NCI-H510A treated with DMSO at 0.1 percent for 48 hours (cell line): ENCODE measurements at places on chromosomes 1 and 21.

- no peak for DNase-seq
These were observed 4.4 kb downstream of the MAD2L2 start for GRCh38 chr1:11676386-11677103.

- DNase-seq, result no peak
These were observed 113.2 kb downstream of the LRRC53 start for GRCh38 chr1:74399249-74399648.

- DNase-seq, result no peak
These were observed 95.9 kb upstream of the RUNX1 start for GRCh38 chr21:35144978-35145377.

DNA sequence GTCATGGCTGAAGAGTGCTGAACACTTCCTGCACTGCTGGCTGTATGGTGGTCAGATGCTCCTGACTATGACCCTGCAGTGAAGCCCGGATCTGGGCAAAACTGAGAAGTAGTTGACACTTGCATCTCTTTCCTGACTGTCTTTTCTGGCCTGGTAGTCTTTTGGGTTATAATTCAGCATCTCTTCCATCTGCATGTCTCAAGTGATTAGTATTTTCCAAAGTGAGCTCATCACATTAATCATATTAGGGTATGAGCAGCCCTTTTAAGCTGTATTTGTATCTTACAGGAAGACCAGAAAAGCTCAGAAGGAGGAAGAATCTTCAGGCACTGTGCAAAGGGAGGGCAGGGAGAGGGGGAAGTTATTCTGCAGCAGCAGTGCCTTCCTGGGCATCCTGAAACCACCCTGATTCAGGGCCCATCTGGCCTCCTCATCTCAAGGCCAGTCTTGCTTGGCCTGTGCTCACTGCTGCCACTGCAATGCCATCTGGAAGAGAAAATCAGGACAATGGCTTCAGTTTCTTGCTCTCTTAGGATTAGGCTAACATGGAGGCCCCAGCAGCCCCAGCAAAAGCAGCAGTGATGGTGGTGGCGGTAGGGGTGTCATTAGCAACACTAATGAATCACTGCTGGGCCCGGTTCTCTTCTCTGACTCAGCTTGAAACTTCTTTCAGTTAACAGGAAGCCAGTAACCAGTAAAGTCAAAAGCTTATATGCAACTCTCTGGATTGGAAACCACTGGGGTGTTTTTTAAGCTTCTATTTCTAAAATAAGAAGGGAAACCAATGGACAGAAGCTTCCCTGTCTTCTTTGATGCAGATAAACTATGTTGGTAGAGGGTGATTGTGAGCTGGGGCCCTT lies 63.3 kb upstream of the WDR26 start:
- no peak for DNase-seq

GRCh38 chr1:19976317-19977003 lies 3.0 kb downstream of the PLA2G2A start:
- DNase-seq, result no peak

DNA sequence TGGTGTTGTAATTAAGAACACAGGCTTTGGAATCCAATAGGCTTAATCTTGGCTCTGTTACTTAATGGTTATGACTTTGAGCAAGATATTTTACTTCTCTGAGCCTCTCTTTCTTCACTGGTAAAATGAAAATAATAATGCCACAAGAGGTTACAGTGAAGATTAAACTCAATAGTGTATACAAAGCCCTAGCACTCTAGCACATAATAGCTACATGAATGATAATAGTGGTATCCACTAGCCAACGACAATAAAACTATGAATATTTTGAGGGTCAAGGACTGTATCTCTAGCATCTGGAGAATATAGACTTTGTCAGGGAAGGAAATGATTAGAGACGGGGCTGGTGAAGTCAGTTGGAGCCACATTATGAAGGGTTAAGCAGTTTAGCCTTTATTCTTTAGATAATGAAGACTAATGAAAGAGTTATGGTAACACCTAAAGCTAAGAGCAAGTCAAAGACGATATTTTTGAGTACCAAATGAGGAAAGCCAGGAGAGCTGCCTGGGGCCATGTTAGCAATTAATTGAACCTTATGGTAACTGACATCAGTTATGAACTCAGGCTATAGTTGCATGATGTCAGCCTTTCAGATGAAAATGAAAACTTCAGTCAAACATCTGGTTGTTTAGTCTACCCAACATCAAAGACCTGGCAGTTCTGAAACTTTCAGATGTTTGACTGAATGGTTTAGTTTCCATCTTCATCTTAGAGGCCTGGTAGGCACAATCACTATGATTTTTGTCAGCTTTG lies 32.8 kb upstream of the RNF11 start:
- no peak for DNase-seq

- no peak for DNase-seq
These were observed 24.4 kb downstream of the TBX15 start for GRCh38 chr1:118963456-118964430.

- DNase-seq, result no peak
These were observed 24.2 kb upstream of the CR2 start for GRCh38 chr1:207429963-207430362.

- no peak for DNase-seq
These were observed 726.5 kb upstream of the ADAMTS5 start for GRCh38 chr21:27693376-27693775.

DNA sequence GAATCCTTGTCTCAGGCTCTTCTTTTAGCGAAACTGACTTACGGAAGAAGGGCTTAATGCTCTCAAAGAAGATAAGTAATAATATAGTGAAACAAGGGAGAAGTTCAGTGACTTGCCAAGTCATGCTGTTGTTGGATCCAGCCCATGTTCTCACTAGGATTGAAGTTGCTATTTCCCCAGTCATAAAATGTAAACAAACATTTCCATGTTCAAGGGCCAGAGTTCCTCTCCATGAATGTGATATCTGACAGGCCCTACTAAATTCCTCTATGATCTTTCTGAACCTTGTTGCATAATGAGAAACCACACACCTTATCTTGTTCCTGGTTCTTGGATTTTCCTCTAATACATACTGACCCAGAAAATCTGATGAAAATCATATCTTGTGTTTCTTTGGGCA lies 876.5 kb upstream of the B3GALT2 start:
- no peak for DNase-seq

DNA sequence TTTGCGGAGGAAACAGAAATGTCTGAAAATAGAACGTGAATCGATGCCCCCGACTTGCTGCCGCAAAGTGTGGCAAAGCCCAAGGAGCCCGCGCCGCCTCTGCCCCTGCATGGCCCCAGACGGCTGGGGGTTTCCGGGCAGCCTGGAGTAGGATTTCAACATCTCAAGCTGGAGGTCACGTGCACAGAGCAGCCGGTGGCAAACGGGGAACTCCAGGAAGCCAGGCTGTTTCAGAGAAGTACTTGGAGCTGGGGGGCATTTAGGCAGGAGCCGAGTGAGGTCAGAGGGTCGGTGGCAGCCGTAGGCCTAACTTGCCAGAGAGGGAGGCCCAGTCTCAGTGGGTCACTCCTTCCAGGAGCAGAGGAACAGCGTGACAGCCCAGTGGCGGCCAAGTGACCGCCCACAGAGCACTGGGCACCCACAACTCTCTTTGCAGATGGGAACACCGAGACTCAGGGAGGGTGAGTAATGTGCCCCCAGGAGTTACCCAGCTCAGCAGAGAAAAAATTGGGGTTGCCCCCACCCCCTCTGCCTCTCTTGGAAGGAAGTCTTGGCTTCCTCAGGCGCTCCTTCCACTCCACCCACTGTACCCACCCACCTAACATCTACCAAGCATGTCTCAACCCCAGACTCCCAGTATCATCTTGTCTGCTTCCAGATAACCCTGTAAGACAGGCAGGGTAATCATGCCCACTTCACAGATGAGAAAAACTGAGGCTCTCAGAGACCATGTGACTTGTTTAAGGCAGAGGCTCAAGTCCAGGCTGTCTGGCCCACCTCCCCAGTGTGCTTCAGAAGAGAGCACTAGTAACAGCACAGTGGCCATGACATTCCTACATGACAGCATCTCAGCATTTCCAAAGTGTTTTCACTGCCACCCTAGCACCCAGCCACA lies 179.4 kb downstream of the HIVEP3 start:
- DNase-seq, result peak; percentile 75

DNA sequence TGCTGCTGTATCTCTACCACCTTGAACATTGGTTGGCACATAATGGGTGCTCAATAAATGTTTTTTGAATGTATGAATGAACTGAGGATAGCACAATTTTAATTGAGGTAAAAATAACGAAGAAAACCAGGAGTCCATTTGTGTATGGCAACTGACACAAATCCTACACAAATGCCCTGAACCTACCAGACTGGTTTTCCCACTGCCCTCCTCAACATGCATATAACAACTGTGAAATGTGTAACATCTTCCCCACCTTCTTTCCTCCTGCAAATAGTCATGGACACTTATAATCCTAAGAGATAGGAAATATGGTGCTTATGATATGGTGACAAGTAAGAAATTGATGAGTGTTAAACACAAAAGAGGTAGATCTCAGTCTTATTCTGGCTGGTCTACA lies 9.9 kb upstream of the LMO4 start:
- DNase-seq, result peak; percentile 22

DNA sequence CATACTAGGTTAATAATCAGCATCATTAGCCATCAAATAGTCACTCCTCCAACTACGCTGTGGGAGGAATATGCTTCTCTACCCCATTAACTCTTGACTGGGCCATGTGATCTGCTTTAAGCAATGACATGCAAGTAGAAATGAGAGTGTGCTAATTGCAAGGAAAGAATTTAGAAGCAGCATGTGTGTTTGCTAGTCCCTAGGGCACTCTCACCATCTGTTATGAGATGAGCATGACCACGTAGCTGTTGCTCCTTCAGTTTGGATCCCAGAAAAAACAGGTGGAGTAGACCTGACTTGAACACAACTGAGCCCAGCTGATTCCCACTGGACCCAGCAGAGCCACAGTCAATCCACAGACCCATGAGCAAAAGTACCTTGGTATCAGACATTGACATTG lies 19.7 kb upstream of the RGS7 start:
- DNase-seq, result no peak

DNA sequence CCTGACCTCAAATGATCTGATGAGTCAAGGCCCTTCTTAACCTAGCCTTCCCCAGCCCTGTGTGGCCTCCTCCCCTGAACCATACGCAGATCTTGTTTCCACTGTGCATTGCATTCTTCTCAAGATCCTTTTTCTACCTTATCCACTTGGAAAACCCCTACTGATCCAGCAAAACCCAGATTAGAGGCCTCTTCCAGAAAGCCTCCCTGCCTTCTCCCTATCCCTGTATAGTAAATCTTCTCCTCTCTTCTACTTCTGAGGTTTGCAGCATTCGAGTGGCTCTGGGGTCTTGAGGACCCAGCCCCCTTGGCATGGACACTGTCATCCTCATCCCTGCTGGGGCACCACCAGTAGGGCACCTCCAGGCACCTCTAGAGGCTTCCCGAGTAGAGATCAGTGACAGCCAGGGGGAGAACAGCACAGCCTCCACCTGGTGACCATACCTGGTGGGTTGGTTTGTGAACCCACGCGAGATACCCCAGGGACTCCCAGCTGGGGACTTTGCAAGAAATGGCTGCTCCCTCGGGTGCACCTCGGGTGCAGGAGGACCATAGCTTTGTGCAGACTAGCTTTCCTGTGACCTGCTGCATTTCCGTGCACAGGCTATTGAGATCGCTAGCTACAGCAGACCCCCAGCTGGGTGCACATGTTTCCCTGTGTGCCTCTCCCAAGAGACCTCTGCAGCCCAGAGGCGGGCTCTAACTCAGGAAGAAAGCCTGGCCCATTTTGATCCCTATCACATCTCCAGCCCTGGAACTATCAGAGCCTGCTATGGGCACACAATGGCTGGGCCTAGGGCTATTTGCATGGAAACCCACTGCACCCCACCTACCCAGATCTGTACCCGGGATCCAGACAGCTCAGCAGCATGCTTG lies 34.2 kb downstream of the MATN1 start:
- DNase-seq, result no peak

DNA sequence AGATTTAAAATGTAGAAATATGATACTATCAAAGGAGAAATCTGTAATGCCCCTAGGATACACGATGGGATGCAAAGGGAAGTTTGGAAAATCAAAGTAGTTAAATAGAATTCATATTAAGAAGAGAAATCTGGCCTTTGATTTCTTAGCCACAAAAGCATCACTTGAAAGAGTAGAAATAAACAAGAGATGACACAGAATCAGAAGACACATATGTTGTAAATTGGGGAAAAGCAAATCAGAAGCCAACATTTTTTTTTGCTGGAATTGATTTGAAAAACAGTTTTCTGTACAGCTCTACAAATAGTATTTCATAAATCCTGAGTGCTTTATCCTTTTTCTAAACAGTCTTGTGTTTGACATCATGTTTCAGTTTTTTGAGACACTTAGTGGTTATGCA lies 12.4 kb upstream of the TNFSF18 start:
- no peak for DNase-seq

DNA sequence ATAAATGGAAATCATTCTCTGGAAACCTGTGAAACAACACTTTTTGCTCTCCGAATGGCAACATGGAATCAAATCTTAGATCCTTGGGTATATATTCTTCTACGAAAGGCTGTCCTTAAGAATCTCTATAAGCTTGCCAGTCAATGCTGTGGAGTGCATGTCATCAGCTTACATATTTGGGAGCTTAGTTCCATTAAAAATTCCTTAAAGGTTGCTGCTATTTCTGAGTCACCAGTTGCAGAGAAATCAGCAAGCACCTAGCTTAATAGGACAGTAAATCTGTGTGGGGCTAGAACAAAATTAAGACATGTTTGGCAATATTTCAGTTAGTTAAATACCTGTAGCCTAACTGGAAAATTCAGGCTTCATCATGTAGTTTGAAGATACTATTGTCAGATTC lies 45.7 kb downstream of the PTGFR start:
- DNase-seq, result no peak

- no peak for DNase-seq
These were observed 132.8 kb downstream of the TNFSF18 start for GRCh38 chr1:172917972-172918371.

- DNase-seq, result no peak
These were observed 696 bp upstream of the GPATCH3 start for GRCh38 chr1:26900815-26901511.

DNA sequence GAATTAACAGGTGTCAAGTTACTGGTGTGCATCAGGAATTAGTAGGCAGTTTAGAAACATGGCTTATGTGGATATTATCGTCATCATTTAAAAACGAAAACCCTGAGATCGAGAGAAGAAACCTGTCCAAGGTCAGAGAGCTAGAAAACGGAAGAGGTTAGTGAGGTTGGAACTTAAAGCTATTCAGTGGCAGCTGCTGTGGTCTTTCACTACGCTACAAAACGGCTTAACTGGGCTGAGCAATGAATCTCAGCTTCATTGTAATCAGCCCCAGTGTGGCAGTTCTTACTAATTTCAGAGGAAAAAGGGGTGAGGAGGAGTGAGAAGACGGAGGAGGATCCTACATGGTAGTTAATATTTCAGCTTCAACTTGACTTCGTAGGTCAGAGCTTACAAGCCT lies 77.9 kb downstream of the DAB1 start:
- no peak for DNase-seq
